ENCODE measurements at places on chromosomes 5 and 9.
A peak's percentile ranks its signal among the peaks of the same experiment; 100 is the strongest.

DNA sequence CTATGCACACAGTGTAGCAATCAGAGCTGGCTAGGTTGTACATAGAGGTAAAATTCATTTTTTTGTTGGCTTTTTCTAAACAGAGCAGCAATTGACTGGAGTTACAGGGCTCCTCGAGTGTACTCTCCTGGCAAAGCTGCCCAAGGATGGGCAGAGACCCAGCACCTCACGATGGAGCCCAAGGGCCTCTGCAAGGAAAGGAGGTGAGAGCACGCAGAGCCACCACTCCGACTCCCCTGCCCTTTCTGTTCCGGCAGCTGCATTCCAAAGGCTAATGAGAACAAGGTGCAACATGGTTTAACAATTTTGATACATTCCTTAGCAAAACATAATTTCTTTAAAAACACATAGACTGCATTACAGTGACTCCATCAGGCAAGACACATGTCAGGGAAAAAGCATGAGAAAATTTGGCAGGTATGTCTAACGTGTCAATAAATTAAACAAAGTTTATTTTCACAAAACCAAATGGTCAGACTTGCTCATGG, 47.5 kb downstream of the SAXO1 start:
- no peak for DNase-seq

DNA sequence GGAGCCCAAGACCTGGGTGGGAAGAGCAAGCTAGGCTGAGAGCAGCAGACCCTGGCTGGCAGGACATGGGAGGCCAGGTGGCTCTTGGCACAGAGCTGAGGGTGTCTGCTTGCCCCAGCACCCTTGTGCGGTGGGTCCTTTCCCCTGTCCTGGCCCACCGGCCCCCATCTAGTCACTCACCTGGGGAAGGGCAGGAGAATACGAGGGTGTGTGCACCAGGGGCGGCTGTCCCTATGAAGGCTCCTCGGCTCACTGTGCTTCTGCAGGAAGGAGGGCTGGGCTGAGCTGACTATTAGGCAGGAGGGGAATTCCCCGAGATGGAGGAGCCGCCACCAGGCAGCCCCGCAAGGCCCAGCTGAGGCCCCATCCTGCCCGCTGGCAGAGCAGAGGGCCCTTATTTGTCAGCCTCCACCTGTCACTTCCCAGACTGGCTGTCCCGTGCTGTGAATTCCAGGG, 6.1 kb upstream of the TNIP1 start:
- DNase-seq: peak; percentile 45

- no peak for DNase-seq
Measured at GRCh38 chr5:56072863-56073766, 78.4 kb upstream of the IL6ST start.

- no peak for DNase-seq
Measured at GRCh38 chr5:16733331-16734006, 116.7 kb upstream of the RETREG1 start.

DNA sequence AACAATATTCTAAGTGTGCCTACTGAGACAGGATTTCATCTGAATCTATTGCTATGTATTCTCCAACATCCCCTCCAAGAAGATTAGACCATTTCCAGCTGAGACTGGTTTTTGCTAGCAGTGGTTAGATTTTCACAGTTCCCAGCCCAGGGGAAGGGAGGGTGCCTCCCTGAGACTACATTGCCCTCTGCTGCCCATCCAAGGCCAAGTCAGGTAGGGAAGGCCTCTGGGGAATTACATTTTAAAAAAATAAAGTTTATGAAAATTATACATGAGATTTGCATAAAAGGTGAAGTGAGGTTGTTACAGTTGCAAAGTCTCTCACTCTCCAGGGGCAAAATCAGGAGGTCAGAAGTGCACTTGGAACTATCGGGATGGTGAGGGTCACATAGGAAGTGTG, 28.0 kb upstream of the SYK start:
- DNase-seq: no peak

DNA sequence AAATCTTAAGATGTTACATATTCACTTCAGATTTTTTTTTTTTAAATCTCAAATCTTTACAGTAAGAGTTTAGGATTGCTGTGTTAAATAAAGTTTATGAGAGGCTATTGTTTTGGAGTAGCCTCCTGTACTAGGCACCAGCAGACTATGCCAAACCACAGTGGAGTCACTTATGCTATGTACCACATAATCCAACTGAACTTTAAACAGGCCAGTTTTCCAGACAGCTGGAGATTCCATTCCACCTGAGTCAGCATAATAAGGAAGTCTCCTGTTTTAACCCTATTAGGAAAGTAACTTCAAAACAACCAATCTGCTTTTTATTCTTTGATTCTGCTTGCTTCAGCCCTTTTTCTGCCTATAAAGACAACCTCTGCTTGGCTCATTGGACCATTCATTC, 205.2 kb downstream of the CSNK1G3 start:
- no peak for DNase-seq

All from GM19239 (cell line).